Stimulated activated CD4-positive, alpha-beta T cell treated with anti-CD3 and anti-CD28 coated beads, Interleukin-1b, Interleukin-23, amount 100 ng/mL, for 1 hour (primary cell): ENCODE measurements at places on chromosomes 1 and 21.

GRCh38 chr1:224447251-224447650, 12.7 kb upstream of the WDR26 start:
- no peak for DNase-seq

GRCh38 chr1:30847358-30847972, 61.1 kb downstream of the SDC3 start:
- no peak for DNase-seq

DNA sequence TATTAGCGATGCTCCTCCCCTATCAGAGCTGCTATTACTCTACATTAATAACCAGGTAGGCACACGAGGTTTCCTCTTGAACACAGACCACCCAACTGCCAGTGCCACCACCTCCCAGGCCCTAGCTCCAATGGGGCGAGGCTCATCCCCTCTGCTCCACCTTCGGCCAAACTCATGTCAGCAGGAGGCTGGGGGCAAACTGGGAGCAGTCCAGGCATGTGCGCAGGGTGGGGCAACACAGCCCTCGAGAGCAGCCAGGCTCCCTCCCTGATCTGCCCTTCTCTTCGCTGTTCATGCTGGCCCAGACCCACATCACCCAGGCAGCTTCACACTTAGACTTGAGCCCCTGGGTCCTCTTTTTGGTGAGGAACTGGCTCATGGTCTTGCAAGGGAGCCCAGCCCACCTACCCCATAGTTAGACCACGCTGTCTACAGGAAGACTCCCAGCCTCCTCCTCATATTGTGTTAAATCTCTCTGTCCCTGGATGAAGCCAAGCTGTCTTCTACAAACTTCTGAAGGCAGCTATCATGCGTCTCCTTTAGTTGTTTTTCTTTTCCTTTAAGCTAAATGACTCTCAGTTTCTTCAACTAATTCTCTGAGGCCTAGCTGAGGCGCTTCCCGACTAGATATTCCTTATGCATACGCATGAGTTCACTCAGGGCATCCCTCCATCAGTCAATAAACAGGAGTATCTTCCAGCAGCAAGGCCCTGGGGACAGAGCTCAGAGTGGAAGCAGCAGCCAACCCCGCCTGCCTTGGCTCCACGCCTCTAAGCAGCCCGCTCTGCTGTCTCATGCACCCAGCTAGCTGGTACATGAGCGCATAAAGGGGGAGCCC, 12.0 kb downstream of the TMEM9 start:
- no peak for DNase-seq

GRCh38 chr1:27575840-27576331, 28.1 kb downstream of the AHDC1 start:
- DNase-seq = no peak

DNA sequence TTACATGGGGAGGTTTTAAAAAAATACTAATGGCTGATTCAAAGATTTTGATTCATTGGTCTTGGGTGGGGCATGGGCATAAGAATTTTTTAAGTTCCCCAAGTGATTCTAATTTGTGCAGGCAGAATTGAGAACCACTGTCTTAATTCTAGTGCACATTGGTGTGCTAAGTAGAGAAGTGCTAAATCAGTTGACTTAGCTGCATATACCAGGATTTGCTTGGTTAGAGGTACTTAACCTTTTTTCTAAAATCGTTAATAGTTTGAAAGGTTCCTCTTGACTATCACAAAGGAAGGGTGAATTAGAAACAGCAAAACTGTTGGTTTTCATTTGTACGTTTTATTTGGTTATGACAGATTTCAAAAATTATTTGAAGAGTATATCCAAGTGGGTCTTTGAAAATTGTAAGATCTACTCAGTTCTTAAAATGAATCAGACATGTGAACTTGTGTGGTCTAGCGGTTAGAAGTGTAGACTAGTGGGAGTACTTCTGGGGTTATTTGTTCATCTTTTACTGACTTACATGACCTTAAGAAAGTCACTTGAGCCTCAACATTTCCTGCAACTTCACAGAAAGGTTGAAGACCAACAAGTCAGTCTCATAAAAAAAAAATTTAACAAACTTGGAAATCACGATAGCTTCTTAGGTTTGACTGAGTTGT, 66.7 kb downstream of the RPAP2 start:
- no peak for DNase-seq
